ENCODE measurements at places on chromosomes 5 and 9.

- DNase-seq, result no peak
Observed at GRCh38 chr5:122766130-122766529, 8.8 kb upstream of the SNX2 start.

GRCh38 chr5:10719965-10720364 is 41.1 kb downstream of the DAP start:
- no peak for DNase-seq

DNA sequence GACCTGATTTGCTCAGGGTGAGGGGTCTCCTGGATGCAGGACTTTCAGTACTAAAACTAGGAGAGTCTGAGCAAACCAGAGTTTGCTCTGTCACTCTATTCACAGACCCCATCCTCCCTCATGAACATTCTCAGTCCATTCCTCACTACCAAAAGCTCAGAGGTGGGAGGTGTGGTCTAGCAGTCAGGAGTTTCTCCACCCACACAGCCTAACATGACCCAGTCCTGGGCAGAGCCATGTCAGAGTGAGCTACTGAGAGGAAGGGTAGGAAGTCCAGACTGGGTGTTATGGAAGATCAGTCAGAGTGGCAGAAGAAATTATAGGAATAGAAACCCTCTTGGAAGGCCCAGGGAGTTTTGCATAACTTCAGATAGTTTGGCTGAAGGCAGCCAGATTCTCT is 113.3 kb upstream of the GRAMD2B start:
- no peak for DNase-seq

DNA sequence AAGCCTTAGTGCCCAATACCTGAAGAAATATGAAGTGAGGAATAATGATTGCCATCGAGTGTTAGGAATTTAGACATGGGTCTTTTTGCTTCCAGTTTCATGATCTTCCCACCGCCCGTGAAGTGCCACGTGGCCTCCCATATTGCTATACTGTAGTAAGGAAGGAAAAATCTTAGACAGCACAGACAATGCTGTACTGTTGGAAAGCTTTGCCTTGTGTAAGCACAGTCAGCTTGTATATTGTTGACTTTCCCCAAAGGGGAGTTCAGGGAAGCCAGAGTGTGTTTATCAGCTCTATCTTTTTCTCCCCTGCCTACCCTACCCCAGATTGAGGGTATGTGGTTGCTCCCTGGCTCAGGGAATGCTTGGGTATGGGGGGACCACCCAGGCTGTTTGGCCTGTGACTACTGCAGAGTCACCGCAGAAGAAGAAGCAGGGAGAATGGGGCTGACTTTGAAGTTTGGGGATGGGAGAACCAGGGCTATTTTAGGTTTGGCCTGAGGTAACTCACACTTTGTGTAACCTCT is 161.8 kb upstream of the MEF2C start:
- DNase-seq, result no peak

DNA sequence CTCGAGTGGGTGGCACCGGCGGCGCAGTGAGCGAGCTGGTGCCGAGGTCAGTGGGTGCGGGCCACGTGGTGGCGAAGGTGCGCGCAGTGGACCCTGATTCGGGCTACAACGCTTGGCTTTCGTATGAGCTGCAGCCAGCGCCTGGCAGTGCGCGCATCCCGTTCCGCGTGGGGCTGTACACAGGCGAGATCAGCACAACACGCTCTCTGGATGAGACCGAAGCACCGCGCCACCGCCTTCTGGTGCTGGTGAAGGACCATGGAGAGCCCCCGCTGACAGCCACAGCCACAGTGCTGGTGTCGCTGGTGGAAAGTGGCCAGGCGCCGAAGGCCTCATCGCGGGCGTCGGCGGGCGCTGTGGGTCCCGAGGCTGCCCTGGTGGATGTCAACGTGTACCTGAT is 2.1 kb downstream of the PCDHA5 start:
- DNase-seq, result no peak

DNA sequence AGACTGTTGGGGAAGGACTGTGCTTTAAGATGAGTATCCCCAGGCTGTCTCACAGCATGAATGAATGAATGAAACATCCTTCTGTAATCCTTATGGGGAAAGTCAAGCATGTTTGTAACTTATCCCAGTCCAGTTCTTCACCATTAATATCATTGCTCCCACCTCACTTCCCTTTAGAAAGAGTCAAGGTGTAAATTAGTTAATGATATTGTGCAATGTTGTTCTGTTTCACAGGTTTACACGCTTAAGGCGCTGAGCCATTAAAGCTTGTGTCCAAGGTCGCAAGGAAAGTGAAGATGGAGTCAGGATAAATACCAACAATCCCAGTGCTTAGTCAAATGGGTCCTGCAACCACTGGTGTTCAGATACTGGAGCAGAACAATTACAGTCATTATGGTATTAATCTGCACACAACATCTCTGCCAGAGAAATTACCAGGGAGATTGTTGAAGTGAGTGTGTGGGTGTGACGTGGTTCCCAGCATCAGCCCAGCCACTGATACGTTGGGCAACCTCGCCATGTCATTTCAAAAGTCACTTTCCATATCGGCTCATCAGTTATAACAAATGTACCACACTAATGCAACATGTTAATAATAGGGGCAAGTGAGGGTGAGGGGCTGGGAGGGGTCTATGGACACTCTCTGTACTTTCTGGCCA is 1.5 kb upstream of the MYO10 start:
- no peak for DNase-seq

DNA sequence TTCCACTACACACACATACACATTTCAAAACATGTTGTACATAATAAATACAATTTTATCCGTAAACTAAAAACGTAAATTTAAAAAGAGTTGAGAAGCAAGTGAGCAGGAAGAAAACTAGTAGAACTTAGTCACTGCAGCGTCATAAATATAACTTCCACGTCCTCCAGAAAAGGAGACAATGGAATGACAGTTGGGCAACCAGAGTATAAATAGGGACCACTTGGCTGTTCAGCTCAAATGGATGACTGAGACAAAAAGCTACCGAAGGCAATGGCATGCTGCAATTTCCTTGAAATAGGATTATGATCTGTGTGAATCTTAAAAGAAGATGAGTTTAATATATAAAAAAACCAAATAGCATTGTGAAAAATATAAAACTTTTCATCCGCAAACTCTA is 438.5 kb upstream of the RGMB start:
- DNase-seq, result no peak

DNA sequence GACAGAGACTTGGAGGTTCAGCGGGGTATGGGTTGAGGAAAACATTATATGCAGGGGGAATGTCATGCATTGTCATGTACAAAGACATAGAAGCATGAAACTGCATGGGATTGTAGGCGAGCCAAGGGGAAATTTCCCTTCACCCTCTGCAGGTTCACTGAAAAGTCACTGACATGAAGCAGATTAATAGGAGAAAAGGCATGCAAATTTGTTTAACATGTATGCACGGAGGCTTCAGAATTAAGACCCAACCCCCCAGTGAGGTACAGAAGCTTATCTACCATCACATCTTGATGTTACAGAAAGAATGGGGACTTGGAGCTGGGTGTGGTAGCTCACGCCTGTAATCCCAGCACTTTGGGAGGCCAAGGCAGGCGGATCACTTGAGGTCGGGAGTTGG is 18.5 kb downstream of the NIM1K start:
- DNase-seq, result no peak

GRCh38 chr9:124290743-124291554 is 33.2 kb downstream of the NEK6 start:
- no peak for DNase-seq

GRCh38 chr5:52906845-52907244 is 82.3 kb upstream of the ITGA2 start:
- no peak for DNase-seq
